ENCODE measurements at places on chromosomes 11 and 22. TPM values are rescaled to one million over a fixed set of nuclear protein-coding genes. Genes with fewer than 3 reads are reported as not detected.

Gene B4GALNT4
- total RNA-seq, result 1.9 TPM

Gene C11orf42
- not detected for total RNA-seq

Gene SMIM38
- not detected for total RNA-seq

Gene ART1
- total RNA-seq, result not detected

Gene TCF20
- 96.0 TPM for total RNA-seq

Gene SLC22A6
- total RNA-seq, result not detected

Gene MS4A12
- total RNA-seq, result not detected

Gene UPK3A
- not detected for total RNA-seq

Gene F2
- not detected for total RNA-seq

Gene OR2AG1
- not detected for total RNA-seq

DNA sequence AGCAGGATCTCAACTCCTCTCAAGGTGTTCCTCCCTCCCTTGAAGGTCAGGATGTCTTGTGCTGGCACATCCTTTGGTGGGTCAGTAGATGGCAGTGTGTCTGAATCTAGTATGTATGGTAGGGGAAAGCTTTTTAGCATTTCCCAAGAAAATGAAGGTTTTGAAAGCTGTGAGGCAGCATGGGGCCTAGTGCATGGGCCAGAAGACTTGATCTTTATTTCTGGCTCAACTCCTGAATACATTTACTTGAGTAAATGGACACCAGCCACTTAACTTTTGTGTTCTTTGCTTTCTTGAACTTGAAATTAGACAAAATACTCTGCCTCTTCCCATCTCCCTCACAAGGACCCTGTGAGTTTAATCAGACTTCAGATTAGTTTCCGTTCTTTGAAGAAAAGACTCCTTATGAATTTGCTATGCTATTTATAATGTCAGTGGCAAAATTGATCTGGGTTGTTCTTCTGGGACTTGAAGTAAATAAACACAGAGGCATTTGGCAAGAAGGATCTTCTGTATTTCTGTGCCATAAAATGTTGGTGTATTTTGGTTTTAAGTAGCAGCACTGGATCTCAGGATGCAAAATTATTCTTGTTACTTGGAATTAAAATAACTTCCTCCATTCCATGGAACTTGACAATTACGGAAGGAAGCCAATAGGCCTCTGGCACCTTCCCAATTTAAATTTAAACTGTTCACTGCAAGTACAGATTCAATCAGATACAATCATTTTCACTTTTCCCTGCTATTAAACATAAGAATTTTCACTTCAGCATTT is 288.8 kb downstream of the CASP12 start:
- peak; percentile 25 for DNase-seq

DNA sequence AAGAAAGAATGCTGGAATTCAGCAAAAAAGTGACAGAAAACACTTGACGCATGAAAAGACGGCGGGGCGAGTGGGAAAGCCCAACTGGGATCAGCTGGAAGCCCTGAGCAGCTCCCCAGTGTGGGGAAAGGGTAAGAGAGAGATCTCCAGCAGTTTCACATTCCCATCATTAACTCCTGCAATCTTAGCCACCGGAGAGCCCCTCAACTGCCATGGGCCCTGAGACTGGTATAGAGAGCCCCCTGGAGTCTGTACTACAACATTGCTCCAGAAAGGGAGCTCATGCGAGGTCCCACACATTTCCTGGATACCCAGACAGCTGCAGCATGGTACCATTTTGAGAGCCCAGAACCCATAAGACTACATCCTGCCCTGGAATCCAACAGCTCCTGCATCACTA is 31.1 kb downstream of the MRGPRX4 start:
- peak; percentile 4 for DNase-seq

GRCh38 chr11:68454767-68455166 is 5.8 kb upstream of the PPP6R3 start:
- DNase-seq, result no peak

DNA sequence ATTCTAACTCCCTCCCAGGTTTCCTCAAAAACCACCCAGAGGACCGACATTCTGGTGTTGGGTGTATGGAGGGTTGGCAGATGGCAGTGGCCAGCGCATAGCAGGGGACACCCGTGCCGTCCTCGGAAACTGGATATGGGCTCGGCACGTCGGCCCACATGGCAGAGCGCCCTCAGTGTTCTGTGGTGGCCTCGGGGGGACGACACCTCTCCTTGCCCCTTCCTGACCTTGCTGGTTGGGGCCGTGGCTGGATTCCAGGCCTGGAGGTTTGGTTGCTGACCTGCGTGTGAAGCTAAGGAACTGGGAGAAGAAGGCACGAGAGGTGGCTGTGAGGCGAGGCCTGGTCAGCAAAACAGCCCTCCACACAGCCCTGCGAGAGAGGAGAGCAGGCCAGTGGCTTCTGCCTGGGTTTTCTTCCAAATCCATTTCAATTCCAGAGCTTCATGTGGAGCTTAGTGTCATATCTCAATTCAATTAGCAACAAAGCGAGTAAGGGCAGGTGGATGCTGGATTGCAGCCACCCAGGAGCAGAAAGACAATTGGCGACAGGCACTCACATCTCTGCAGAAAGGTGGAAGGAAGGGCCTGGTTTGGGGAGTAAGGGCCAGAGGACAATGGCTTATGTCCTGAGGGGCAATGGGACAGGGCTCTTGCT is 478.4 kb downstream of the BRD1 start:
- no peak for DNase-seq

GRCh38 chr11:46664612-46665011 is 35.8 kb downstream of the ARHGAP1 start:
- DNase-seq, result no peak

DNA sequence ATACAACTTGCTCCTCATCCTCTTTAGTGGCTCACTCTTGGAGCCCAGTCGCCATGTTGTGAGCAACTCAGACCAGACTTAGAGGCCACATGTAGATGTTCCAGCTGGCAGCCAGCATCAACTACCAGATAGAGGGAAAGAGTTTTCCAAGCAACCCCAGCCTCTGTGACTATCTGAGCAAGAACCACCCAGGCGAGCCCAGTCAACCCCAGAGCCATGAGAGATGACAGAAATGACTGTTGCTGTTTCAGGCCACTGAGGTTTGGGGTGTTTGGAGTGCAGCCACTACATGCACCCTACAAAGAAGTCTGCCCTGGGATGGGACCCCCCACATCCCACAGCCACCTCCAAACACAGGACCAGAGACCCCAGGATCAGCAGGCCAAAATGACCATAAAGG is 24.8 kb upstream of the CLDN5 start:
- no peak for DNase-seq

GRCh38 chr22:29121124-29121523 is 48.3 kb downstream of the KREMEN1 start:
- DNase-seq, result no peak

- no peak for DNase-seq
Observed at GRCh38 chr22:26901198-26901816, 243.9 kb downstream of the MIAT start.

DNA sequence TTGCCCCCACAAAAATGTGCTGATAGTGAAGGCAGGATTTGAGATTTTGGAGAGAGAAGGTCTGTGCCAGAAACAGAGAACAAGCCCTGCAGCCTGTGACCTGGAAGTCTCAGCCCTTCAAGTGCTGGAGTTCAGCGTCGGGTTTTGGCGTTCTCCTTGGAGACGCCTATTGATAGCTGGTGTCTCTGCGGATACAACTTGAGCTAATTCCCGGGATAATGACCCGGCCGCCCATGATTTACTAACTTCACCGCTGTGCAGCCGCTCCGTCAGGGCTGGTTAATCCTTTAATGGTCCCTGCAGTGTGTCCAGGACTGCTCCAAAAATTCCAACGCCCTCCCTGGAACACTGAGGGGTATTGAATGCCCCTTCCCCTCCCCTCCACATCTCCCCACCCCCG is 76.6 kb downstream of the WT1 start:
- no peak for DNase-seq

DNA sequence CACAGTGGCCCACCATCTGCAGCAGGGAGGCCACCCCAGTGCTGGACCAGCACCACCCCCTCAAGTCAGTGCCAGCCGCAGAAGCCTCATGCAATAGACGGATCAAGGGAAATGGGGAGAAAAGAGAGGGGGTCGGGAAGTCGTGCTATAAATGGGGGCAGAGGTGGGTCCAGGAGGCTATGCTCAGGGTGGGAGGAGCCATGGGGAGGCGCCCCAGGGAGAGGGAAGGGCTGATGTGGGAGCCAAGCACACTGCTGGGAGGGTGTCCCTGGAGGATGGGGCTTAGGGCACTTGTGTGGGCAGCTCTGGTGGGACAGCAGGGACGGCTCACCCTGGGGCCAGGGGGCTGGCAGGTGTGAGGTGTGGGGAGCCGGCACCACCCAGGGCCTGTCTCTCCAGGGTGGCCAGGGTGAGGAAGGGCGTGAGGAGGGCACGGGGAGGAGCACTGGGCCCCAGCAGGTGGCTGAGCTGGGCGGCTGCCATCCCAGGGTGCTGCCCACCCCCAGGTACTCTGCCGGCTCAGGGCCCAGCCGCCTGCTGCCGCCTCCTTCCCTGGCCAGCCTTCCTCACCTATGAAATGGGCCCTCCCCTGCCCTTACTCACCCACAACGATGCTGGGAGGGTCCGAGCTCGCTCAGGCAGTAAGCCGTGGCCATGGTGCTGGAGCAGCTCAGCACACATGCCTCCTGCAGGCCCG is 18.0 kb downstream of the PHLDA2 start:
- DNase-seq, result no peak

- no peak for DNase-seq
Observed at GRCh38 chr11:32435942-32436750, 807 bp upstream of the WT1 start.

GRCh38 chr11:12756454-12756806 is 82.2 kb downstream of the TEAD1 start:
- DNase-seq, result no peak

DNA sequence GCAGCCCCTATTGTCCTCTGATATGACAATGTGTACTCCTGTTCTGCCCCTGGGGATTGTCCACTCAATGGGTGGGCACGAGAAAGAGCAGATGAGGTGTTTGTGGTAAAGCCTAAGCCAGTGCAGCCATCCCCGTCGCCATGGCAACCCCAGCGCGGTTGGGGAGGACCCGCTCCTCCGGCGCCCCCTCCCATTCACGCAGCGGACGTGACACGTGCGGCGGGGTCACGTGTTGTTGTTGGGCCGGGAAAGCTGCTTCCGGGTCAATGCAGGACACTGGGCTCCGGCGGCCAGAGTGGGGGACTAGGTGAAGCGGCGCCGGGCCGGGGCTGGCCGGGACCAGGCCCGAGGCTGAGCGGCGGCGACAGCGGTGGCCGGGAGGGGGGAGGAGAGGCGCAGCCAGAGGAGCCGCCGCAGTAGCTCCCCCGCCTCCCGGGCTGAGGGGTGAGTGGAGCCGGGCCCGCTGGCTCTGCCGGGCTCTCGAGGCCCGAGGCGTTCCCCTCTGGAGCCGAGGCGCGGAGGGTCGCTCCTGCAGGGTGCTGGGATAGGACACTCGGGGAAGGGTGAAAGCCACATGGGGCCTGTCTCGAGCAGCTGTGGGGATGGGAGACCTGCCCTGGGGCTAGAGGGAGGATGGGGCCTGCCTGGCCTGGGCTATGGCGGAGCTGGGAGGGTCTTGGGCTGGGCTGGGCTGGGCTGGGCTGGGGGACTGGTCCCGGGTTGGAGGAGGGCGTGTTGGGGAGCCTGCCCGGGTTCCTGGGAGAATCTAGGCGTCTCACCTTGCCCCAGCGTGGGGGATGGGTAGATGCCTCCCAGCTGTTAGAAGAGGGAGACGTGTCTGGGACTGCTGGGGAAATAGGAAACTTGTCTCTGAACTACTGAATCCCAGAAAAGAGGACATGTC is at the start of gene TBCEL:
TBCEL (plus strand) TSS at position 255 of the 904 bp plus-strand sequence. CDS start 21,589 bp downstream, outside the sequence.
- peak; percentile 14 for DNase-seq

DNA sequence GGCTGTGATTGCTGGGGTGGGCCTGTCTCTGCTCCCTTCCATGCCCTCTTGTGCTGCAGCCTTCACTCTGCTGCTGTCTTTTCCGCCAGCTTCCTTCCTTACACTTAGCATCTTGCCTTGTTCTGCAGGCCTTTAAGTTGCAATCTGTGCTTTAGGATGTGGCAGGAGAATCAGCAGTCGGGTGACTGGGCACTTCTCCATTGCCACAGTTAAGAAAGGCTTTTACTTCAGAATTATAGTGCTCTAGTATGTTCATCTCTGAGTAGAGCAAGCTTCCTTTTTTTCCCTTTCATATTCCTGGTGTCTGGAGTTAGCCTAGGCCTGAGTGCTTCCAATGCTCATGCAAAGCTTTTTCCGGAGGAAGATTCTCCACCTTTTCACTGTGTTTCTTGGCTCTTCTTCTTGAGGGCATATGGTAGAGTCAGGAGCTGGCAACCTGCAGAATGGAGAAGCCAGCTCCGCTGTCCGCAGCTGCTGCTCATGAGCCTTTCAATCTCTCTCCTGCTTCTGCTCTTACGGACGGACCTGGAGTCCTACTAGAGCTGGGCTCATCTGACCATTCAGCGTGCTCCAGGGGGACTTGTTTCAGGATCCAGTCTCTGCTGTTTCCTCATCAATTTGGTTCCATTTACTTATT is 20.2 kb downstream of the PPP6R2 start:
- DNase-seq, result no peak

DNA sequence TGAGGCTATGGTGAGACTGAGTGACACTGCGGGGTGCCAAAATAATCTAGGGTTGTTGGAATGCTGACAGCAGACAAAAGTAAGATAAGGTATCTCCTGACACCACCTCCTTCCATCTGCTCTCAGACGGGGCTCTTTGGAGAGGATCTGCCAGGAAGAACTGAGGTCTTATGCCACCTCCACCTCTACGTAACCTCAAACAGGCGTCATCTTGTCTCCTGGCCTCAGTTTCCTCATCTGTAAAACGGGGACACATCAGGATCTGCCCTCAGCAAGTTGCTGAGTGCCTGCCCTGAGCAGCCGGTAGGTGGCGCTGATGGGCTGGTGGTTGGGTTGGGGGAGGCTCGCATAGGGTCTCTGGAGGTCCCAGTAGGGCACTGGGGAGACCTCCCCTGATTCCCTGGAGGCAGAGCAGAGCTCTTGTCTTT is 1.7 kb upstream of the MYEOV start:
- DNase-seq, result peak; percentile 24

- DNase-seq, result no peak
Observed at GRCh38 chr11:64395545-64396078, 36.6 kb downstream of the RPS6KA4 start.

GRCh38 chr11:123382555-123383074 is 47.5 kb upstream of the GRAMD1B start:
- no peak for DNase-seq

- DNase-seq, result no peak
Observed at GRCh38 chr11:95821640-95822039, 31.3 kb downstream of the CEP57 start.

DNA sequence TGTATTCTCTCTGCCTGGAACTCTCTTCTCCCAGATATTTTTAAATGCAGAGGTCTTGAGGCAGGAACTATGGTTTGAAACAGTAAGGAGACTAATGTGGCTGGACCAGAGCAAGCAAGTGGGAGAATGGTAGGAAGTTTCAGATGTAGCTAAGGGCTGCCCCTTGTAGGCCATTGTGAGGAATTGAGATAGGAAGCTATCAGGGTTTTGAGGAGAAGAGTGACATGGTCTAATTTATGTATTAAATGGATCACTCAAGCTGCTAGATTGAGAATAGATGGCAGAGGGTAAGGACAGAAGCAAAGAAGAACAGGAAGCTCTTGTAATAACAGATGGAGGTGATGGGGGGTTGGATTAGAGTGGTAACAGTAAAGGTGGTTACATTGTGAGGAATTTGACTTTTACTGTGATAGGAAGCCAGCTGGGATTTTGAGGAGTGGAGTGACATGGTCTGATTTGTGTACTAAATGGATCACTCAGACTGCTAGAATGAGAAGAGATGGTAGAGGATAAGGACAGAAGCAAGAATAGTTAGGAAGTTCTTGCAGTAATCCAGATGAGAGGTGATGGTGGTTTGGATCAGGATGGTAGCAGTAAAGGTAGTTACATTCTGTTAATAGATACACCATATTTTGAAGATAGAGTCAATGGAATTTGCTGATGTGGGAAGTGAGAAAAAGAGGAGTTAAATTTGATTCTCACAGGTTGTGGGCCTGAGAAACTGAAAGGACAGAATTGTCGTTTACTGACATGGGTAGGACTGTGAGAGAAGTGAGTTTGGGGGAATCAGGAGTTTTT is 63.0 kb downstream of the HIPK3 start:
- DNase-seq, result no peak
